Ureter (tissue), 1 donor: ENCODE measurements at places on chromosomes 6 and 20. TPM values are rescaled to one million over a fixed set of nuclear protein-coding genes. Genes with fewer than 3 reads are reported as not detected.

MEP1A gene
- not detected for total RNA-seq

GRCh38 chr6:124446961-124447360 lies 515.3 kb upstream of the RNF217 start:
- DNase-seq, result no peak

DNA sequence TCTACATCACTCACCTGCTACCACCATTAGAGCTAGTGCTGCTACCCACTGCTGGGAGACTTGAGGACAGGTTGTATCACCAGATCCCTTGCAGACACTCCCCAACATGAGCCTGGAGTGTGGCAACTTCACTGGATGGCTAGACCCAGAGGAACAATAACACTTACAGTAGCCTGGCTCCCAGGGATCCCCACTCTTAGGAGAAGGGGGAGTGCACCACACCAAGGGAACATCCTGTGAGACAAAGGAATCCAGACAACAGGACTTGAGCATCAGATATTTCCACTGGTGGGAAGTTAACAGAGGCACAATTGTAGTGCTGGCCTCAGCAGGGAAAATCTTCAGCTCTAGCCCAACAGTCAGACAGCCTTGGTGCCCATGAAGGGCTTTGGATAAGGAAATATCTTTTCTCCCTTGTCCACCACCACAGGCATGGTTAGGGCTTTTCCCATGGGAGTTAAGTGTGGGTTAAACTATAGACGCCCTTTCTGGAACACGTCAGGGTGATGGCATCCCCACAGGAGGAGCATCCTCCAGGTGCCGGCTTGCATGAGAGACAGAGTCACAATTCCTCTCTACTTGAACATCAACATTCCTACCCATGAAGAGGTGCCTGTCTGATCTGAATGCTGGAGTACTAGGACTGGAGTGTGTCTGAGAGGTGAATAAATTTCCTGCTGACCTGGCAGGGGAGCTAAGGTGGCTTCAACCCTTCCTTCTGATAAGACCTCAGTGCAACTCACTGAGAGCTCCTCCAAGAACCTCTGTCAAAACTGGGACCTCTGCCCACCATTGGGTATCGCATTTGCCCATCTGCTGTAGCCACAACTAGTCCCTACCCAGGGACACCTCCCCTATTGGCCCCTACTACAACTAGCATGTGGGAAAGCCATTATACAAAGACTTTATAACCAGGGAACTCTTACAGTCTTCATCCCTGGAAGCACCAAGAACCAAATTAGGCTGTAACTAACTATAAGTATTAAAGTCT lies 55.4 kb upstream of the SIRPG start:
- no peak for DNase-seq

DNA sequence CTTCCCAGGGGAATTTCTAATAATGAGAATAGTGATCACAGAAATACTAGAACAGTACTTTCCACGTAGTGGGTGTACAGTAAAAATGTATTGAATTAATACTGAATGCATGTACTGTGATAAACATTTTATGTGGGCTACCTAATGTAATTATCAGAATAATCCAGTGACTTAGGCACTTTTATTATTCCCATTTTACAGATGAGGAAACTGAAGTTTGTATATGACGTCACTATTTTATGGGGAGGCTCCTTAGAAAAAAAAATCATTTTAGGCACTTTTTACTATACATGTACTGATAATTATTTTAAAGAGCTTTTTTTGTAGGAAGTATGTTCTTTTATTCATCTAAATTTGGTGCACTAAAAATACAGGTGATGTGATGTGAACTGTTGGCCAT lies 275.6 kb upstream of the TAB2 start:
- no peak for DNase-seq
